ENCODE measurements at places on chromosomes 6 and 20.

DNA sequence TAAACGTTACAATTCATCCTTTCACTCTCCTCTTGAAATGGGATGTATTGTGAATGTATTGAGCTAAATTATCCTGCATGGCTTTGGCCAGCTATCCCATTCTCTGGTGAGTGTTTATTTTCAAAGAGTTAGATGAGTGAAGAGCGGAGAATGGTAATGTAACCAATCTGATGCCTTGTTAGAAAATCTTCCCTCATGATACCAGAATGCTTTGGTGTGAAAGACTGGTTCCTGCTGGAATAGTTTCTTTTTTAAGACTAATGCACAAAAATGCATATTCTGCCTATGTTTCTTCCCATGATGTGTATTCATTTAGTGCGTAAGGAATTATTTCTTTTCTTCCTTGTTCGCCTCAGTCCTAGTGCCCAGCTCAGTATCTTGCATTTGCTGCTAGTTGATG is 506.7 kb downstream of the PRKN start:
- no peak for DNase-seq

DNA sequence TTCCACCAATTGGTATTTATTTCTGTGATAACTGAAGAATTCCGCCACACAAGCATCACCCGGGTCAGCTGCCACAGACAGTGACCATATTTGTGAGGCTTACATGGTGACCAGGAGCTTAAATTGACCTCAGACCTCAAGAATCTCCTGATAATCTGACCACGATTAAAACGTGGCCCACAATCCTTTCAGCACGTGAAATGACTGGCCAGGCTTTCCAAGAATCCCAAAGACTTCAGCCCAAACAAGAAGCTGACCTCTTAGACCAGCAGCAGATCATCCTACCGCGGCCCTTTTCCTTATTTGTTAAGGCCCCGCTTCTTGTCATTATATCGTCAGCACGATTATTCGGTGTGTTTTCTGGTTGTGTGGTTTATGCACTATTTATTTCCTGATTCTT is 45.6 kb upstream of the CD93 start:
- DNase-seq = no peak

DNA sequence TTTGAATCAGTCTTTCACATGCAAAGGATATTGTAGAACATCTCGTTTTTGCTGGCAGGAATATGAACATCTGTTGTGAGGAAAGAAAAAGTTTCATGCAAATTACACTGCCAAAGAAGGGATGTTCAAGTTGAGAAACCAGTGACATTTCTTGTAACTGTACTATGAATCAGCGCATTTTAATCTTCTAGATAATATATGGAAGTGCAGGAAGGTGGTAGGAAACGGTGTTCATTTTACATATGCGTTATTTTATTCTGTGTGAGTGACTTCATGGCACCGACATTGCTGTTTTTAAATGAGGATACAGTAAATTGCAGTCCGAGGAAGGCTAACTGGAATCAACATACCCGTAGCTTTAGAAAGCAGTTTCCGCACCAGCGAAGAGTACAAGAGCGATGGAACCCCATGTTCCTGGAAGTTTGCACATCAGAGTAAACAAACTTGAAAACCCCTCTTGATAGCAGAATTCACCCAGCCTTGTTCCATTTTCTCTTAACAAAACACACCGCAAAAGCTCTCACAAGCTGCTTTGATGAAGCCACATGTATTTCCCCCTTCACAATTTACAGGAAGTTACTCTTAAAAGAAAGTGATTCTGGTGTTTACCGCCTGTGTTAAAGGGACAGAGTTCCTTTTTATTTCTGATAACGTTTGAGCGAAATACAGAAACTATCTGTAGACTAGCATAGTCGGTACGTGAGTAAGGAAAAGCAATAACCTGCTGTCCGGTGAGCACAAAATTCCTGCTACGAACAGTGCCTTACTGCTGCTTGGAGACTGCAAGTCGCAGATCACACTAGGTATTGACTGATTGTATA is 11.5 kb downstream of the PRDM1 start:
- no peak for DNase-seq

GRCh38 chr6:158633127-158633526 is 11.4 kb downstream of the DYNLT1 start:
- no peak for DNase-seq

- no peak for DNase-seq
Measured at GRCh38 chr20:16654858-16655535, 74.8 kb upstream of the SNRPB2 start.

DNA sequence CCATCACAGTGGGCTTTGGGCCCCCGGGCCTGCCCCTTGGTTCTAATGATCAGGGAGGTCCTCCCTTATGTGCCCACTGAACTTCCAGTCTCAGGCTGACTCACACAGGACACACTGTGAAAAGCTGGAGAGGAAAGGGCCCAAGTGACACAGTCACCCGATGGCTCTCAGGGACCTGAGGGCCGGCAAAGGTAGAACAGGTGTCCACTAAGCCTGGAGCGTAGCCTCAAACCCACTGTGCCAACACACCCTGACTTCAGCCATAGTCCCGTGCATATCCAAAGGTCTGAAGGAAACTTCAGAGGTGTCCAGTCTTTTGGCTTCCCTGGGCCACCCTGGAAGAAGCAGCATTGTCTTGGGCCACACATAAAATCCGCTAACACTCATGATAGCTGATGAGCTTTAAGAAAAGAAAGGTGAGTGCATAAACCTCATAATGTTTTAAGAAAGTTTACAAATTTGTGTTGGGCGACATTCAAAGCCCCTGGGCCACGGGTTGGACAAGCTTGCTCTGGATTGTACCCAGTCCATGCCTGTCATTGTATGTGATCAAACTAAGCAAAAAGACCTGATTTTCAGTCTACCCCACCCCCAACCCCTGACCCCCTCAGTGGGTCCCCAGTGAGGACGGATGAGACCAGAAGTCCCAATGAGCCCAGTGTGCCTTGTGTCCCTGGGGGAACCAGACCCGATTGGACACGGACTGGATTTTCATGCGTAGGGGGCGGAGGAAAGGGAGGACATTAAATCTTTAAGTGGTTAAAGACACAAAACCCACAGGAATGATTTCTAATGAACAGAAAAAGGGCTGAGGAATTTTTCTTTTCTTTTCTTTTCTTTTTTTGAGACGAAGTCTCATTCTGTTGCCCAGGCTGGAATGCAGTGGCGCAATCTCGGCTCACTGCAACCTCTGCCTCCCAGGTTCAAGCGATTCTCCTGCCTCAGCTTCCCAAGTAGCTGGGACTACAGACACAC is 6.1 kb downstream of the RAMACL start:
- no peak for DNase-seq

DNA sequence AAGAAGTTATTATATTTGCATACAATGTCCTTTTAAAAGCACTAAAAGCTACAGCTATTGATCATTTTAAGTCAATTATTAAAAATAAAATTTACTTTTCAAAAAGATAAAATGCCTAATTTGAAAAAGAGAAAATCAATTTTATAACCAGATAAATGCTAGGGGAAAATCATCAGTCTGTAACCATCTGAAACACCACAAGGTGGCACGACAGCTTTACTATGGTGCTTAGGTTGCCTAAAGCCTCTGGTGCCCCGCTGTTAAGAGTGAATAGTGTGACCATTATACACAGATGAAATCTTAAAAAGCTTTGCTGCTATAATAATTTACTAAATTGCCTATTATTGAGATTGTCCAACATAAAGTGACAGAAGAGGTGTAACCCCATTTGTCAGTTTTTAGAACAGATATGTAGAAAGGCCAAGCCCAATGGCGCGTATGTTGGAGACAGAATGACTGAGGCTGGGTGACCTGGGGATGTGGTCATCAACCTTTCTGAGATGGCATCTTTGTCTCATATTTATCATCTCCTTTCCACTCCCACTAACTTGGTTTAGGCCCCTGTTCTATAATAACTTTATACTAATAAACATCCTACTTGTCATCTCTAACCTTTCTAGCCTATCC is 100.8 kb downstream of the MOXD1 start:
- no peak for DNase-seq

- no peak for DNase-seq
Measured at GRCh38 chr6:35170891-35171290, 29.8 kb upstream of the TCP11 start.

DNA sequence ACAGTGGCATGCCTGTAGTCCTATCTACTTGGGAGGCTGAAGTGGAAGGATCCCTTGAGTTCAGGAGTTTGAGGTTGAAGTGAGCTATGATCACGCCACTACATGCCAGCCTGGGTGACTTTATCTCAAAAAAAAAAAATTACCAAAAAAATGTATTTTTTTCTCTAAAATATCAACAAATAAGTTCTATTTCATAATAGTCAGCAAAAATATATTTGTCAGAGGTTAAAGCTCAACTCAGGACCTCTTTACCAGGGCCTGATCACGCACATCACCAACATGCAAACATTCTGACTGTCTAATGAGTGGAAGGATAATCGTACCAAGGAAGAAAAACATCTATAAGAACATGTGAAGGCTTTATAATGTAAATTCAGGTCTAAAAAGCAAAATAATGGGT is 387.0 kb downstream of the SYNE1 start:
- no peak for DNase-seq

- DNase-seq = no peak
Measured at GRCh38 chr6:122289762-122290539, 109.5 kb upstream of the HSF2 start.

- no peak for DNase-seq
Measured at GRCh38 chr6:169083508-169083874, 170.2 kb downstream of the THBS2 start.

DNA sequence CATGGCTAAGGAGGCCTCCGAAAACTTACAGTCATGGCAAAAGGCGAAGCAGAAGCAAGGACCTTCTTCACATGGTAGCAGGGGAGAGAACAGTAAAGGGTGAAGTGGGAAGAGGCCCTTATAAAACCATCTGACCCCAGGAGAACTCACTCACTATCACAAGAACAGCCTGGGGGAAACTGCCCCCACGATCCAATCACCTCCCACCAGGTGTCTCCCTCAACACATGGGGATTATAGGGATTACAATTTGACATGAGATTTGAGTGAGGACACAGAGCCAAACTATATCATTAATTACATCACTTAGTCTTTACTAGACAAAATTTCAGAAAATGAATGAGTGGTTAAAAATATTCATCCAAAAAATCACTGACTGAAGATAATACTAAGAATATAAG is 453.6 kb downstream of the COL12A1 start:
- no peak for DNase-seq

DNA sequence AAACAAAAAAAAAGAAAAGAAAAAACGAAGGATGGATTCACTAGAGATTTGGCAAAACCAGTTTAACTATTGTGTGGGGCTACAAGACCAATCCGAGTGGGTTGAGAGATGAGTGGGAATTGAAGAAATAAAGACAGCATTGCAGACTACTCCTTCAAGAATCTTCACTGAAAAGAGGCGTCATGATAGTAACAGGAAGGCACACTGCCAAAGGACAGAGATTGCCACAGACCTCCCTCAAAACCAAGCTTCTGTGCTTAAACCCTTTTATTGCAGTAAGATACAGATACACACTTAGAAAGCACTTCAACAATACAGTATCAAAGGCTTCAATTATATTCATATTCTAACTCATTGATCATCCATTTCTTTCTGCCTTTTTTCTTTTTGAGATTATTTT is 103.9 kb downstream of the IPCEF1 start:
- no peak for DNase-seq

- no peak for DNase-seq
Measured at GRCh38 chr20:21520702-21521595, 7.1 kb upstream of the NKX2-2 start.

GRCh38 chr20:9179193-9179802 is 110.4 kb downstream of the PLCB4 start:
- DNase-seq = no peak

- DNase-seq = peak; percentile 19
Measured at GRCh38 chr6:89610149-89610642, 28.4 kb downstream of the LYRM2 start.

DNA sequence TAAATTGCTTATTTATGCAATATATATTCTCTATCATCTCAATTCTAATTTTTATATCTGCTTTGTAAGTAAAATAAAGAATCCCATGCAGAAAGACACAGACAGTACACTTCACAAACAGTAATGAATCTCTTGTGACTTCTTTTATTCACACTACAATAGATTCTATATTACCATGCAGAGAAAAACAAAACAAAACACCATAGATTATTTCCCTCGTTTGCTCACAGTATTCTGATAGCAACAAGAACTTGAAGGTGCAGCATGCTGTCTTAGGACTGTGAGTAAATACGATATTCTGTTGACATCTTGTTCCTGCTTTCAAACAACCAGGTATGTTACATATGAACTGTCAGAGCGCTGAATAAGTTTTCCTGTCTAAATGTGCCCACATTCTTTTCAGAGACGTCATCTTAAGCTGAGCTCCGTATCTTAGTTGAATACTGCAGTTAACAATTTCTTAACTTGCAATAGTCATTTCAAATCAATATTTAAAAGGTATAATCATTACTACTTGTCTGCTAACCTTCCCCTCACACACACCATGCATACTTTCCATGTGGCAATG is 140.1 kb downstream of the BTBD9 start:
- DNase-seq = no peak

DNA sequence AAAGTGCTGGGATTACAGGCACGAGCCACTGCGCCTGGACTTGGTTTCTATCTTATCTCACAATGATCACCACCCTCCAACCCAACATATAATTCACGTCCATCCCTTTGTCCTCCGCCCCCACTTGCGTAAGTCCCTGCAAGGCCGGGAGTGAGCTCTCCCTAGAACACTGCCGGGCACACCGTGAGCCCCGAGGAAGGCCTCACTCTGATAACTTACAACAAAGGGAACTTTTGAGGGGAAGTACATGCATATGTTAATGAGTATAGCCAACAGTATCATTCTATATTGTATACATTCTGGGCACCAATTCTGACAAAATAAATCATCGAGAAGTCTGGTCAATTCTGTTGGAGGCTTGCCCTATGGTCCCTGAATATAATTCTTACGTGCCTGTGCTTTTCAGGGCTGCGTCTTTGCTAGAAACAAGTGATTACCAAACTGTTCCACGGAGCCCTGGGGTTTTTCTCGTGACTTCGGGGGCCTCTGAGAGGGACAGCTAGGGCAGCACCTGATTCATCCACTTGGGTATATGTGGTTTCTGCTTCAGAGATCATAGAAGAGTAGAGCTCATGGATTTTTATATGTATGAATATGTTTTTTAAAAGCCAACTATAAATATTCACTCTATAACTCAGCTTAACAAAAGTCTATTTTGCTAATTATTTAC is 469.8 kb upstream of the AGPAT4 start:
- DNase-seq = no peak

DNA sequence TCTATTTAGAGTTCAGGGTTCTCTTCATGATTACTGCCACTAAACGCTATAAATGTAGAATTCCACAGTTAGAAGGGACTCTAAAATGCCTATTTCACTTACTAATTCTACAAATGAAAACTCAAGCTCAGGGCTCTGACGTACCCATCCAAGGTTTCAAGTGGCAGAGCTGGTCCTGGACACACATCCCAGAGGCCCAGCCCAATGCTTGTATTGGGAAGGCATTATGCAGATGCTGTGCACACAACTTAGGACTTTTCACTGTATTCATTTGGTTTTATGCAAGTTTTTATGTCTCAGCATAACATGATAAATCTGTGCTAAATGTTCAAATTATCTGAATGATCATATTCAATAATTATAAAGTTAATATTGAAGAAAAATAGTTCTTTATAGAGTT is 310.4 kb downstream of the PHF3 start:
- DNase-seq = no peak

GRCh38 chr20:270517-270916 is 13.0 kb downstream of the DEFB132 start:
- DNase-seq = no peak

GRCh38 chr6:160439751-160440150 is 91.6 kb downstream of the SLC22A3 start:
- DNase-seq = no peak

GRCh38 chr20:51837876-51838420 is 35.6 kb upstream of the SALL4 start:
- no peak for DNase-seq

Measured in activated naive CD4-positive, alpha-beta T cell (primary cell).